ENCODE measurements at places on chromosomes 7 and 10.

- no peak for DNase-seq
Observed at GRCh38 chr10:107433605-107434004, 269.1 kb upstream of the SORCS1 start.

DNA sequence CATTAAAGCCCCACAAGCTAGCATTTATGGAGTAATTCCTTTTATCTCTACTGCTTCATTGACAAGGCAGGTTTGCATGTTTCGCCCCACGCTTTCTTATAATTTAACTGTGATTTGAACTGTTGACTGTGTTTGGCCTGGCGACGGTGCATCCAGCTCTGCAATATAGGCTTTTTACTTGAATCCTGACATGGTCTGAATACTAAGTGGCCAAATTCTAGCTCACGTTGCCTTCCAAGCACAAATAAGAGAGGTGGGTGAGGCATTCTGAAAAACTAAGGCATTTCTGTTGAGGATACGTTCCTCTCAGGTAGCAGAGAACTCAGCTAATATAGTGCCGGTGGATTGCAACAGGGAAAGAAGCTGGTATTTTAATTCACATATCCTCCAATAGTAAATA is 61.8 kb downstream of the NRP1 start:
- no peak for DNase-seq

- DNase-seq: no peak
Observed at GRCh38 chr10:78342827-78343653, 309.4 kb downstream of the RPS24 start.

- no peak for DNase-seq
Observed at GRCh38 chr7:90648834-90649233, 52.7 kb downstream of the CDK14 start.

- DNase-seq: no peak
Observed at GRCh38 chr7:51518646-51519045, 202.0 kb upstream of the COBL start.

DNA sequence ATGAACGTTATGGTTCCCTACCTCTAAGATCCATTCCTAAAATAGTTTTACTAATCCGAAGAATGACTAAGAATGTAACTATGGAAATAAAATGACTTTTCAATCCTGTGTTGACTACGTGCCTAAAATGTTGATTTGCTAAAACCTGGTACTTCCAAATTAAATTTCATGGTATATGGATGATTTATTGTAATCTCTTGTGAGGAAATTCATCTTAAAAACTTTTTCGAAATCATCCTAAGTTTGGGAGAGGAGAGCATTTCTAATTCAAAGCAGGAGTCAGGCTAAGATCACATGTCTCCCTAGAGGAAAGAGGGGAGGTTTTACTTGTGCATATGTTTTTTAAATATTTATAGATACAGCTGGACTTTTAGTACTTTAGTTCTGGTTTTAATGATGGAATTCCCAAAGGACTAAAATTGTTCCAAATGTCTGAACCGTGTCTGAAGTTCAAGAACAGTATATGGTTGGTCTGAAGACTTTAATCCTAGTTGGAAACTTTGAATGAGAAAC is 483.9 kb downstream of the AUTS2 start:
- DNase-seq: no peak

DNA sequence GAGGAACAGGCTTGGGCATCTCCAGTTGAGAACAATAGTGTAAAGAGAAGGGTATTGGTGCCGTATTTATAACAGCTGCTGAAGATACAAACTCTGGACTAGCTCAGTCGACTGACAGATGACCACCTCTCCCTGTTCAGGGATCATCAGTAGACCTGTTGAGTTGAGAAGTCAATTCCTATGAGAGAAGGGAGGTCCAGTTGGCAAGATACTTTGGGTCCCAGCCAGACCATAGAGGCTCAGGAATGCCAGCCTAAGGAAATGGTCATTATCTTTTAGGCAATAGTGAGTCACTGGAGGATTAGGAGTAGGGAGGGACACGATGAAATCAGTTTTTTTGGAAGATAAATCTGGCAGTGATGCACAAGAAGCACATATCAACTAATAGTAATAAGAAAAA is 202.9 kb downstream of the TRIL start:
- no peak for DNase-seq

- DNase-seq: peak; percentile 68
Observed at GRCh38 chr10:27100813-27101347, 586 bp upstream of the ANKRD26 start.

DNA sequence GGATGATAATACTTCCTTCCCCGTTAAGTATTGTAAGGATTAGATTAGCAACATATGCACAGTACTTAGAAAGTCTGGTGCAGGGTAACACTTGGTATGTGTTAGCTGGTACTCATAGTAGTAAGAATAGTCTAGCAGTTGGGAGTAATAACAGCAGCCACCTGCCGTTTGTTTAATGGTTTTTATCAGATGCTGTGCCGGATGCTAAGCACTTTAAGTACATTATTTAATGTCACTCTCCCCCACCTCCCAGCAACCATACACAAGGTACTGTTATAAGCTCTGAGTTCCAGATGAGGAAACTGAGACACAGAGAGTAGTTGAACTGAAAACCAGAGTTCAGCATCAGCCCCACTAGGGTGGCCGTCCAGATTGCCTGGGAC is 60.1 kb downstream of the ZMIZ1 start:
- DNase-seq: no peak

DNA sequence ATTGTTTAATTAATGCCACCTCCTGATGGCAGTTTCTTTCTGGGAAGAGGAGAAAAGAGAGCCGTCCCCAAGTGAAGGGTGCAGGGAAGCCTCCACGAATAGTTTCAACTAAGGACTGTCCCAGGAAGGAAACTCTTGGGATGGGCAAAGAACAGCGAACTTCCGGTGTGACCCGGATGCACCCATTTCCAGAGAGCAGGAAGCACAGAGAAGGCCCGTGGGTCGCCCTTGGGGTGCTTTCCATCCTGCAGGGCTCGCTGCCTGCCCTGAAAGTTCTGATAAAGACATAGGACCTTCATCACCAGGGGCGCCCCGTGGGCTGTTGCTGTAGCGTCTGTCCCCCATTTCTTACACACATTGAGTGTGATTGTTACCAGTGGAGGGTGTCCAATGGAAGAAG is 27.0 kb downstream of the GTF2I start:
- no peak for DNase-seq

DNA sequence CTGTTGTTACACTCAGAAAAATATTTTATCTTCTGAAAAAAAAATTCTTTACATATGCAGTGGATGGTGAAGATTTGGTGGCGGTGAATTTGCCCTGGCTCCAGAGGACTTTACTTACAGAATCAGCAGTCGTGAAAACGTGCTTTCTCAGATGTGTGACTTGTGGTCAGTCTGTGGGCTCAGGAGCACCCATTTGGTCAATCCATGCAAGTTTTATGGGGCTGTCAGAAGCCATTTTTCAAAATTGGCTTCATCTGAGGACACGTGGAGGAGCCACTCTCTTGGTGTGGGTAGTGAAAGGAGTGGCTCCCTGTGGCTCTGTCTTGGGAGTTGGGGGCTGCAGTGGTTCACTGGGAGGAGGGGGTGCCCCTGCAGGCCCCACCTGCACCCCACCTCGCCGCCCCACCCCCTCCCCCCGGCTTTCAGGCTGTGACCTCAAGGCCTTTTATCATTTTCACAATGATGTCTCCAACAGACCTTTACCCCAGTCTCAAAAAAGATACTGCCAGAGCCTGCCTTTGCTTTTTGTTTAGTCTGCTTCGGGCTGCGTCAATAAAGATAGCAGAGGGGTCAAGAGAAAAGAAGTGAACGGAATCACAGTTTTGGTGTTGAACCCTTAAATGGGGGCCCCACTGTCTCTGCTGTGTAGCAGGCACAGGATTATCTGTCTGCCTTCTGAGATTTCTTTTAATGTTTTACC is 137.4 kb downstream of the MGMT start:
- DNase-seq: no peak

DNA sequence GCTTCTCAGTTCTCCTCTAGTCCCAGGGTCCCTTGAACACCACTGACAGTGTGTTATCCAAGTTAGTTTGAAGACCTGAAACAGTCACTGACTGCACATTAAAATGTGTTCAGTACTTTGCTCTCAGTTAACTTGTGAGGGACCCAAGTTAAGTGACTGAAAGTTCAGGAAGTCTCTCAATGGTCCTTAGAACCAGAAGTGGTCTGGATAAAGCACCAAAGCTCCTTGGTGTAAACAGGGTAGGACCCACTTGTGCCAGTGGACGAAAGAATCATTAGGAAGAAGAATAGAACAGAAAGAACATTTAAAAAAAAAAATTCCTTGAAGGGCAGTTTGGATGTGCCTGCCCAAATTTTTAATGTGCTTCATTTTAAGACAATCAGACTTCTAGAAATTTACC is 45.1 kb downstream of the NOD1 start:
- no peak for DNase-seq

DNA sequence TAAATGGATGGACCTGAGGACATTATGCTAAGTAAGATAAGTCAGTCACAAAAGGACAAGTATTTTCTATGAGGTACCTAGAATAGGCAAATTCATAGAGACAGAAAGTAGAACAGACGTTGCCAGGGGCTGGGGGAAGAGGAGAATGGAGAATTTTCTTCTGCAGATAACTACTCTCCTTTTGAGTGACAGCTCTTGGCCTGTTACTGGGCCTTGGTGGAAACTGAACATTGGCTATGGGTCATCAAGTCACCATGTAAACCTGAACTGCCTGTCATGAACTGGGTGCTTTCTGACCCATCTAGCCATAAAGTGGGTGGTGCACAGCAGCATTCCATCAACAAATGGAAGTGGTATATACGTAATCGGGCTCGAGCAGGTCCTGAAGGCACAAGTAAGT is 29.3 kb upstream of the NFE2L3 start:
- DNase-seq: no peak

GRCh38 chr10:96369890-96370583 is 11.2 kb upstream of the OPALIN start:
- DNase-seq: no peak

- DNase-seq: no peak
Observed at GRCh38 chr7:55903985-55904759, 16.9 kb downstream of the ZNF713 start.

- DNase-seq: no peak
Observed at GRCh38 chr7:141737118-141737835, 881 bp upstream of the SSBP1 start.

DNA sequence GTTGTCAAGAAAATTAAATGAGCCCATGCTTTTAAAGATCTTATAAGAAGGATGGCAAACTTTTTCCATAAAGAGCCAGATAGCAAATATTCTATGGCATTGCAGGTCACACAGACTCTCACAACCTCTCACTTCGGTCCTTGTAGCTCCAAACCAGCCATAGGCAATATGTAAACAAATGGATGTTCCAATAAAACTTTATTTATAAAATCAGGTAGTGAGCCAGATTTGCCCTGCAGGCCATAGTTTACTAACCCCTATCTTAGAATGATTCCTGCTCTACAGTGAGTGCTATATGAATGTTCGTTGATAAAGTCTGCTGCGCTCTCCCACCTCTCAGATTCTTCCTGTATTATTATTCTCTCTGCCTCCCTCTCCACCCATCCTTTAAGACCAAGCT is 177.7 kb downstream of the KCNMA1 start:
- no peak for DNase-seq

- DNase-seq: no peak
Observed at GRCh38 chr10:70528314-70528713, 49.7 kb downstream of the PALD1 start.

DNA sequence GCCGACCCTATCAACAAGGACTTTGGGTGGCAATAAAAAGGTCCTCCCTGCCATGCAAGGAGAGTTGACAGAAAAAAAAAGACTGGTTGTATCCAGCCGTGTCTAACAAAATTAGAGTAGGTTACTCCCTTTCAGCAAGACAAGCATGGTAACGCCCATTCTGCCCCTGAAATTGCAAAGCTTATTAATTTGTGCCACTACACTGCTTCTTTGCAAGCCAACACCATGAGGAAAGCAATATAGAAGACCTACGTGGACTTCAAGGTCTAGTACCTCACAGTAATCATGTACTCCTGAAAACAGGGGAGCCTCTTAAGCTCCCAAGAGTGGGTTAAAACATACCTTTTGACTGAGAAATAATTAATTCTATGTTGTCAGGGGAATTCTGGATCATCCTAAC is 90.3 kb downstream of the FRMPD2 start:
- DNase-seq: no peak

- no peak for DNase-seq
Observed at GRCh38 chr10:129494740-129495139, 27.7 kb downstream of the MGMT start.

- no peak for DNase-seq
Observed at GRCh38 chr10:72186258-72186981, 29.4 kb upstream of the ANAPC16 start.

- DNase-seq: no peak
Observed at GRCh38 chr7:103469095-103469948, 23.3 kb upstream of the SLC26A5 start.

- no peak for DNase-seq
Observed at GRCh38 chr7:101880282-101881054, 63.0 kb downstream of the CUX1 start.

Data from cerebellar nuclear complex (tissue), 1 donor.